ENCODE measurements at places on chromosomes 13 and 19. TPM values are rescaled to one million over a fixed set of nuclear protein-coding genes. Genes with fewer than 3 reads are reported as not detected.
A peak's percentile ranks its signal among the peaks of the same experiment; 100 is the strongest.

DNA sequence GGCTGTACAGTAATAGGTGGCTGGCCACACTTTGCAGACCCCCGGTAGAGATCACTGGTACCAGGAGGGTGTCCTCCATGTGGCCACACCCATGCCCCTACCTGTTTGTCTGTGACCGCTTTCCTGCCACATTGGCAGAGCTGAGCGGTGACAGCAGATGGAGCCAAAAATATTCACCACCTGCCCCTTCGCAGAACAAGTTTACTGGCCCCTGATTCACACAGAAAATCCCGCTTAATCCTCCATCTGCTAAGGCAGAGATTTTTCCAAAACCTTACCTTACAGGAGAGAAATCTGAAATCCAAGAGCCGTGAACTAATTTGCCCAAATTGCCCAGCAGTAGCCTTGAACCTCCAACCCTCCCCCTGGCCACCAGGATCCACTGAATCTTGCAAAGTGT lies 52.1 kb downstream of the MYO9B start:
- DNase-seq = no peak

The MTUS2 gene
- not detected for total RNA-seq

The TMC4 gene
- total RNA-seq = 13.4 TPM

The IFNL1 gene
- not detected for total RNA-seq

- DNase-seq = no peak
These were observed 2.0 kb upstream of the ZBTB45 start for GRCh38 chr19:58521651-58522050.

DNA sequence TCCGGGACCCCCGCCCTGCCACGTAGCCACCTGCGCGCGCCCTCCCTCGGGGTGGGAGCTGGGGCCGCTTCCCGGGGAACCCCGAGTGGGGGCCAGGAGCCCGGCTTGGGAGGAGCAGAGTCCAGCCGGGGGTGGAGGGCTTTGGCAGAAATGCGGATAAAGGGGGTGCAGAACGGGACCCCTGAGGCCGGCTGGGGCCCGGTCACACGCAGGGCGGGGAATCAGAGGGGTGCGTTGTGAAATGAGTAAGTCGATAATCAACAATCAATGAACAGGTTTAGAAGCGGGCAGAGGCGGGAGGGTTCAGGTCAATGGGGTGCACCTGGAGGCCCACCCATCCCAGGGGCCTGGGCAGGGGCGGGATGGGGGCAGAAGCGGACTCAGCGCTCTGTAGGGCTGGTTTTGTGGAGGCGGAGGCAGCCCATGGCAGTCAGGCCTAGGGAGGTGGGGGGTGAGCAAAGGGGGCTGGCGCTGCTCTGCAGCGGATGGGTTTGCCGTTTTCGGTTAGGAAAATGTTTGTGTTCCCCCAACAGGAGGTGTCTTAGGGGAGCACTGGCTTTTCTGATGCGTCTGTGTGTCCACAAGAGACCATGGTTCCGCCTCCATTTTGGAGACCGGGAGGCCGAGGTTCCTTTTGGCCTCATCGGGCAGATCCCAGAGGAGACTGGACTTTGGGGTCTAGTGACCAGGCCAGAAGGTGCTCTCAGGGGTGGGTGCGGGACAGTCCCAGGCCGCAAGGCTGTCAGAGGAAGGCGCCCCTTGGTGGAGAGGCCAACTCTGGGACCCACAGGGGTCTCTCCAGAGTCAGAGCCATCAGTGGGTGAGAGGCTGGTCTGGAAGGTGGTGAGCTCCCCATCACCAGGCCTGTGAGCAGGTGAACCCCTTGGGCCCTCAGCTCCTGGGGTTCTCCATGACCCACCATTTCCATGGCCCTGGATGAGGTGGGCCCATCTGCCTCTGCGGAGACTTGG lies 683 bp upstream of the DIRAS1 start:
- no peak for DNase-seq

- no peak for DNase-seq
These were observed 1346.0 kb upstream of the SPRY2 start for GRCh38 chr13:81686877-81687276.

The ZGLP1 gene
- 1.8 TPM for total RNA-seq

The PEAK3 gene
- total RNA-seq = not detected

The PTBP1 gene
- total RNA-seq = 412 TPM

The LIM2 gene
- not detected for total RNA-seq

DNA sequence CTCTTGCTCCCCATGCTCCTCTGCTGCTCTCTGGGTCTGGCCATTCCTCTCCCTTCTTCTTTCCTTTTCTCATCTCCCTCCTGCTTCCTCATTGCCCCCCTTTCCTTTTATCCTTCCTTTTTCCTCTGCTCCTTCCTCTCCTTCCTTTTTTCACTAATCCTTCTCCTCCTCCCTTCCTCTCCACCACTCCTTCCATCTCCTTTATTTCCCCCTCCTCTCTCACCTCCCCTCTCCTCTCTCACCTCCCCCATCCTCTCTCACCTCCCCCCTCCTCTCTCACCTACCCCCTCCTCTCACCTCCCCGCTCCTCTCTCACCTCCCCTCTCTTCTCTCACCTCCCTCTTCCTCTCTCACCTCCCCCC lies 13.6 kb downstream of the ARHGEF1 start:
- DNase-seq = no peak

The IRGC gene
- not detected for total RNA-seq

The BEST2 gene
- not detected for total RNA-seq

DNA sequence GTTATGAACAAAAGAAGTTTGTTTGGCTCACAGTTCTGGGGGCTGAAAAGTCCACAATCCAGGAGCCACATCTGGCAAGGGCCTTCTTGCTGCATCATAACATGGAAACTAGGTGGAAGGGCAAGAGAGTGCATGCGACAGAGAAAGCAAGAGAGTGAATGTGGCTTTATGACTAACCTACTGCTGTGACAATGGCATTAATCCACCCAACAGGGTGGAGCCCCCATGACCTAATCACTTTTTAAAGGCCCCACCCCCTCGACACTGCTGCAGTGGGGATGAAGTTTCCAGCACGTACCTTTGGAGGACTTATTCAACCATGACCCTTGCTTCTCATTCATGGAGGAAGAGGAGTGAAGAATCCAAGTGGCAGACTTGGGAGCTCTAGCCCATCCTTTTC lies 30.0 kb upstream of the RFXAP start:
- DNase-seq = peak; percentile 51

The LILRB1 gene
- not detected for total RNA-seq

DNA sequence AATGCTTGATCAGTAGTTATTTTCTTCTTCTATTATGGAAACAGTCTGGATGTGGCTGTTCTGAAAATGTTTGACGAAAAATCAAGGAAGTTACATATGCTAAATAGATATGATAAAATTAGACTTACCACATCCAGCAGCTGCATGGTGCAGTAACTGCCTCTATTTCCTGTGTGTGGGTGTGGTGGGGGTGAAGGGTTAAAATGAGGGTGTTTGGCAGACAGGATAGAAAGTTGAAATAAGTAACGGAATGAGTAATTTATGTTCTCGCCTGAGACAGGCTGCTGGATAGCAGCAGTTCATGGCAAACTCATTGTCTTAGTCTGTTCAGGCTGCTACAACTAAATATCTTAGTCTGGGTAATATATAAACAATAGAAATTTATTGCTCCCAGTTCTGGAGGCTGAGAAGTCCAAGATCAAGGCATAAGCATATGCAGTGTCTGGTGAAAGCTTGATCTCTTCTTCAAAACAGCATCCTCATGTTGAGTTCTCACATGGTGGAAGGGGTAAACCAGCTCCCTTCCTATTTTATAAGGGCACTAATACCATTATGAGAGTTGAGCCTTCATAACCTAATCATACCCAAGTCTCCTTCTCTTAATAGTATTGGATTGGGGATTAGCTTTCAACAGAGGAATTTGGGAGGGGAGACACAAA lies 1248.9 kb downstream of the SLITRK5 start:
- DNase-seq = no peak

DNA sequence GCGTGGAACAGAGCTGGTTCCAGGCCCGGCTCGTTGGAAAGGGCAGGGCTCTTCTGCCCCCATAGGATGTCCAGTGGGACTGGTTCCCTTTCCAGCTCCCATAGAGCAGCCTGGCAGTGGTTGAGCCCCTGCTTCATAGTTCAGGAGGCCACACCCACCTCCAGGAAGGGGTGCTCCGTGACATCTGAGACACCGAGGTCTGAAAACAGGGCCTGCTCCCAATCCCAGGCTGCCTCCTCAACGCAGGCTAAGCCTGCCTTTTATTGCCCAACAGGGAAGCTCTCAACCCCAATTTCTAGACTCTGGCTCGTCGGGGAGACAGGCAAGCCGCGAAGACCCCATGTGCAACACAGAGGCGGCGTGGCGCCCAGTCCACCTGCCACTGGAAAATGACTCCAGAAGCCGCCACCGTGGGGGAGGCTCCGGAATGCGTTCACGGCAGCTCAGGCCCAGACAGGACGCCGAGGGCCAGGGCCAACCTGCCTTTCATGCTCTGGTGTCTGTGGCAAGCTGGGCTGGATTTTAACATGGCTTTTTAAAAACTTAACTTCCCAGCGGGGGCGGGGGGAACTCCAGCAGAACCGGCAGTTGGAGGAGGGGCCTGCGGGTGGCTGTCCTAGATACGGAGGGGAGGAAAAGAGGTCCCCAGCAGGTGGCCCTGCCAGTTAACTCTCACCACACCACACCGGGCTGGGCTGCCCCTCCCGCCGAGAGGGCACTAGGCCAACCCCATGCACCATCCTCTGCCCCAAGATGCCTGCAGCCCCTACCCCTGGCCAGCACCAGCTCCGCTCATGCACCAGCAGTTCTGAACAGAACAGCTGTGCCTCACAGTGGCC lies 17.9 kb upstream of the TINCR start:
- no peak for DNase-seq

The RGL3 gene
- 23.5 TPM for total RNA-seq

GRCh38 chr19:38152461-38153379 lies 71.3 kb downstream of the DPF1 start:
- DNase-seq = peak; percentile 63

GRCh38 chr19:50799547-50799851 lies 9.3 kb downstream of the ACP4 start:
- no peak for DNase-seq

DNA sequence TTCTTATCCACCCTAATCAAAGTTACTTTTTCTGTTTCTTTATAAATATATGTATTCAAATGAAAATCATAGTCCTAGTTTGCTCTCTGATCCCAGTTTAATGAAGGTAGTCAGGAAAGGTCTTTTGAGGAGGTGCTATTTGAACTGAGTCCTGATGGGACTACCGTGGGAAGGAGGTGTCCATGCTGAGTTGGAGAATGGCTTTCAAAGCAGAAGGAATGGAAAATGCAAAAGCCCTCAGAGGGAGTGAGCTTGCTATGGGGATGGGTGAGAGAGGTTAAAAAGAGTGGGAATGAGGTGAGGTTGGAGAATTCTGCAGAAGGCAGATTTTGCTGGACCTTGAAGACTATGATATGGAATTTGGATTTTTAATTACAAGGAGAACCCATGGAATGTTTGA lies 193.6 kb downstream of the GPC6 start:
- DNase-seq = no peak

- no peak for DNase-seq
These were observed 16.0 kb downstream of the SMG9 start for GRCh38 chr19:43738780-43739211.

DNA sequence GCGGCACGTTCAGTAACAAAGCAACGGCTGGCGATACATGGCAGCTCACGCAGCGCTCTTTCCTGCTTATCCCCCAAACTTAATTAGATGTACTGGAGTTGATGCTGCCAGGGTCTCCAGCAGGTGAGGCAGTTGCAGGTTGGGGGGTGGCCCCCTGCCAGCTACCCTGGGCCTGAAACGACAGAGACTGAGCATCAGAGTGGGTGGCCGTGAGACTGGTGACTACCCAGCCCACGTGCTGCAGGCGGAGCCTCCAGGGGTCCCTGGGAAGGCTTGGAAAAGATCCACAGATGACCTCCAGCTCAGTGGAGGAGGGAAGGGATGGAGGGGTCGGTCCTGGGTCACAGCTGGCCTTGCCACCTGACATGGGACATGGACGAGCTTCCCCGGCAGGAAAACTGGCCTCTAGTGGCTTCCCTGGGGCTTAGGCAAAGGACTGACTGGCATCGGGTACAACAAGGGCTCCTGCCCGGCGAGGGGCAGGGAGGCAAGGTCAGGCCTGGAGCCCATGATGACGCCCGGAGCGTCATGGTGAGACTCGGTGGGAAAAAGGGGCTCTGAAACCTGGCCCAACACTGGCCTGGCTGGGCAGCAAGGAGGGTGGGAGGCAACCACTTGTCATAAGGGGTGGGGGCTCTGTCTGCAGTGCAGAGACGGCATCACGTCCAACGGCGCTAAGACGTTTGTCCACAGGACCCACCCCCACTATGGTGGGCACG lies 24.0 kb downstream of the CILP2 start:
- no peak for DNase-seq

DNA sequence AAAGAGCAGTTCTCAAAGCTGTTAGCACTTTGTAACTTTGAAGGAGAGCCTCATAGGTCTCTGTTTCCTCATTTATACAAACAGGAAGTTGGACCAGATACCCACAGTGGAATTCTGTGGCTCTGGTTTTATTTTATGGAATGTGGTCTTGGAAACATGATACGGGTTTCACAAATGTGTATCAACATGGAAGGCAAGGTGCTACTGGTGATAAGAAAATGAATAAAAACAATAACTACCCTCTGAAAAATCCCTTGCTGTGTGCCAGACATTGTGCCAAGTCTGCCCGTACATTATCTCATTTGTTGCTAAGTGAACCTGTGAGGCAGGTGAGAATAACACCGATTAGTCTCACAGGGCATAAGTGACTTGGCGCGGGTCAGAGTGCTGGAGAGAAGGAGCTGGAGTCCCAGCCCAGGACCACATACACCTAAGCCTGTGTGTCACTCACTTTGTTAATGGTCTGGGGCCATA lies 45.0 kb upstream of the RNF113B start:
- DNase-seq = peak; percentile 30

DNA sequence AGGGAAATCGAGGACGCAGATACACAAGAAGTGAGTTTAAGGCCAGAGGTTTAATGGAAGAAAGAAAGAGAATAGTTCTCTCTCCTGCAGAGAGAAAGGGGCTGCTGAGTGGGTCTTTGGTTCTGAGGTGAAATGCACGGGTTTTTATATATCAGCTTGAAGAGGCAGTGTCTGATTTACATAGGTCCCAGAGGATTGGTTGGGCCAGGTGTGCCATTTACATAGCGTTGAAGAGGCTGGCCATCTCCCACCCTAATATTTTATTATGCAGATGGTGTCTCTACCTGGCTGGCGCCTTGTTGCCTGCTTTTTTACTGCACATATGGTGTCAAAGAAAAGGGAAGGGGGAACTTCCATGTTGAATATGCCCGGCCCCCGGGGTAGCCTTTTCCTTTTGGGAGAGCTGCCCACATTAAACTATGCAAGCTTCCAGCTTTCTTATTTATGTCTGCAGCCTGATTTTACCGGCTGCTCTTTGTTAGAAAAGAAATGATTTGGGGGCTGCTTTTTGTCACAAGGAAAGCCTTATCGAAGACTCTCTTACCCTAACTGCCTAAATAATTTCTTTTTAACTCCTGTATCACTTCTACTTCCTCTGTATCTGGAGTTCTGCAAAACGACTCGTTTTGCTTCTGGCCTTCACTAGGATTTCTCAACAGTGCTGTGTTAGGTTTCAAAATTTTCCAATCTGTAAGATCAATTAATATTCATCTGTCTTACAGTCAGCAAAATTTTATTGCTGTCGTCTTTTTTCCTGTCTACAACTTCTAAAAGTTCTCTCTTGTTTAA lies 268.5 kb downstream of the B3GLCT start:
- DNase-seq = no peak

GRCh38 chr13:80481588-80481987 lies 140.7 kb upstream of the SPRY2 start:
- no peak for DNase-seq

The CCDC122 gene
- 4.6 TPM for total RNA-seq

Measured in PC-3 (cell line).